ENCODE measurements at places on chromosomes 4 and X. TPM values are rescaled to one million over a fixed set of nuclear protein-coding genes. Genes with fewer than 3 reads are reported as not detected.

GRCh38 chr4:182758273-182758672 is 158.9 kb downstream of the DCTD start:
- DNase-seq, result no peak

DNA sequence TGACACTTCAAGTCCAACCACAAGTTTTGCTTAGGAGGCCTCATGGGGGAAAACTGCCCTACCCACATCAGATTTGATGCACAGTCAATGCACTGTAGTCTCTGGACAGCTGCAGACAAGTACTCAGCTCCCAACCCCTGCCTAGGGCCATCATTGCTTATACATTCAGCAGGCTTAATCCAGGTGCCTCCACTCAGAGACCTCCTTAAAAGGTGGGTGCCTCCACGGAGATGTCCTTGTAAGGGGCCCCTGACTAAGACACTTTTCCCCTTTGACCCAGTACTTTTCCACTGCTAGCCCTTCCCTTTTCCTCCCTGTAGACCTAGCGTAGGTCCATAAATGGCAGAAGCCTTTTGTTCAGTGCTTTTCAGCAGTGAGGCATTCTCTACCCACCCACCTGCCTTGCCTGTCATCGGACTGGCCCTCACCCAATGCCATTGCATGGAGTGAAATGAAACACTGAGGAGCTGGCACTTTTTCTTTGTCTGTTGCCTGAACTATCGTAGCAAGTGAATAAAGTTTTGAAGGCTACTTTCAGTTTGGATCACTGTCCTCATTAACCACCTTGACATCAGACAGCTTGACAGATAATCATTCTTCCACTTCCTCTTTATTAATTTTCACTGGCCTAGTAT is 23.8 kb upstream of the PLK4 start:
- no peak for DNase-seq

- no peak for DNase-seq
Measured at GRCh38 chr4:153576443-153576774, 107.7 kb upstream of the TLR2 start.

DNA sequence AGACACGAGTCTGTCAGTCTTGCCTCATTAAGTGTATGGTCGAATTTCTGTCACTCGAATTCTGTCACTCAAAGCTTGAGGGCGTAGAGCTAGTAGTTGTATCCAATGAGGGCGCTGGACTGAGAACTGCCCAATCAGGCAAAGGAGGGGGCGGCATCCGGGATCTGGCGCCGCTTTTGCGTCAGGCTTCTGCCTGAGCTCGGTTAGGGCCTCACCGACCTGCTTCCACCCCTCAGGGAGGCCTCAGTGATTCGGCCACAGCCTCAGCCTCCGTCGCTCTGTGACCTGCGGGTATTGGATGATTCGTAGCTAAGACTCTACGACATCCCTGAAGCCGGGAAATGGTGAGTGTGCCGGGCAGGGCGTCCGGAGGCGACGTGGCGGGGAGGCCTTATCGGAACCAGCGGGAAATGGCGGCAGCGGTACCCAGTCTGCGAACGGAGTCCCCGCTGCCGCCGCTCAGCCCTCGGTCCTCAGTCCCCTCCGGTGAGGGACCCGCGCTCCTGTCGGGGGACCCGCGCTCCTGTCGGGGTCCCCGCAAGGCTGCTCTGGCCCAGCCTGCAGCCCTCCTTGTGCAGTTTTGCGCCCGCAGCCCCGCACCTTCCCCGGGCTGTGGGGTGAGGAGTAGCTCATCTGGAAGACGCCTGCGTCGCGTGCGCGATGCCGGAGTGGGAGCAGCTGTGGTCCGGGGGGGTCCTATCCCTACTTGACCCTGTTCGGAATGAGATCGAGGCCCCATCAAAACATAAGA is 88.3 kb downstream of the ZNF718 start:
- peak; percentile 92 for DNase-seq

Gene PLP1
- not detected for total RNA-seq

Gene OPHN1
- total RNA-seq, result 1.7 TPM

All from G401 (cell line).